Suprapubic skin (tissue), 4 donors: ENCODE measurements at places on chromosomes 16 and 17. TPM values are rescaled to one million over a fixed set of nuclear protein-coding genes. Genes with fewer than 3 reads are reported as not detected.

The SLFN12 gene
- total RNA-seq = 0.62 TPM

The TBC1D3C gene
- not detected for total RNA-seq

The C17orf50 gene
- not detected for total RNA-seq

The MYOCD gene
- 0.70 TPM for total RNA-seq

The COPRS gene
- total RNA-seq = 31.6 TPM

The SULT1A3 gene
- 4.8 TPM for total RNA-seq

The VASN gene
- 10.8 TPM for total RNA-seq

The SLC52A1 gene
- total RNA-seq = 2.2 TPM

The KRT33B gene
- not detected for total RNA-seq

The PSMD3 gene
- total RNA-seq = 118 TPM

DNA sequence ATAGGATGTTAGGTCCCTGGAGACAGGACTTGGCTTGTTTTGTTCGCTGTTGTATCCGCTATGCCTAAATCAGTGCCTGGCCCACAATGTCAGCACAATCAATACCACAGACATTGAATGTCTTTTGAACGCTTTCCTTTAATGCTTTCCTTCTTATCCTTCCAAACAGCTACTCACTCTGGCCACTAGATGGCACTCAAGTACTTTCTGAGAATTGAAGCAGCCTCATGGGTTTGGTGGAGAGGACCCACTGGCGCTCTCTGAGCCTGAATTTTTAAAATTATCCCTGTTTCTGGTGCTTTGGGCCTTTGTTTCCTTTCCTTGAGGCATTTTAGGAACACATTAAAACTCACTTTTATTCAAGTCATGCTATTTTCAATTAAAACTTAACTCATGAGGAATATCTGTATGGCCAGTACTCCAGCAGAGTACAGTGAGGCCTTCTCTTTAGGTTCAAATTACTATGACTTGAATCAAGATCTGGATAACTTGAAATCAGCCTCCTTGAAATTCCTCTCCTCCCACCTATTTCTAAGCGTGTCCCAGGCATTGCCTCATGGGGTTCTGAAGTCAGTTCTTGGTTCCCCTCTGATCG, 3.2 kb upstream of the NLRP1 start:
- peaks cover 42% of the 10 kb centered on the region for H3K4me1 ChIP-seq
- H3K4me3 ChIP-seq = no peak overlapping the region
- no peak for DNase-seq
- no peak overlapping the region for H3K27ac ChIP-seq
- H3K36me3 ChIP-seq = no peaks in the 10 kb centered on the region

DNA sequence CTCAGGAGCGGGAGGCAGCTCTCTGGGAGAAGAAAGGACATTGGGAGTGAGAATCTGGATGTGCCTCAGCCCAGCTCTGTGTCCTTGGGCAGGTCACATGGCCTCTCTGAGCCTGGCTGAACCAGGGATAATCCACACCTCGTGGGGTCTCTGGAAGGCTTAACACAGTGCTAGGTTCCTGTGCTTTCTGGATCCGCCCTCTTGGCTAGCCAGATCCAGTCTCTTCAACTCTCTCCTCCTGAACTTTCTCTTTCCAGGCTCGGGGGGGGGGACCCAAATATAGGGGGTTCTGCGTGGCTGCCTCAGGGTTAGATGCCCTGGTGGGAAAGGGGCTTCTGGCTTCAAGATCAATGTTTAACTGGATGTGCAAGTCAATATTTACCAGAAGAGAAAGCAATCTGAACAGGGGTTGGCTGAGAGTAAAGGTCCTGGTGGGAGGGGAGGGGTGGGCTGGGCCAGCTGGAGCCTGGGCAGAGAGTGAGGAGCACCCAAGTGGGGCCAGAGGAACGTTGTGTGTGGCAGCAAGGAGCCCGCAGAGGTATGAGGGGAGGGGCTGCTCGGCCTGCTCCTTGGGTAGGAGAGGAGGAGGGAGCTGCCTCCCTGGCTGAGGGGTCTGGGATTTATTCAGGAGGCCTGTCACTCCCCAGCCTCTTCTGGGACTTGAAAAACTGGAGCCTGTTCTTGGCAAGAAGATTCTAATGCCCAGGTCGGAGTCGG, at the start of gene SERPINF2:
TSS of gene SERPINF2 (plus strand) at position 501 of the 717 bp plus-strand sequence. CDS start 2,125 bp downstream, outside the sequence.
- no peak within 1 kb of the TSS for H3K4me3 ChIP-seq
- no peaks in the 10 kb centered on the region for H3K27me3 ChIP-seq
- no peak within 1 kb of the TSS for H3K27ac ChIP-seq
- peak; percentile 48 for DNase-seq
- peaks cover 39% of the 10 kb centered on the region for H3K4me1 ChIP-seq

DNA sequence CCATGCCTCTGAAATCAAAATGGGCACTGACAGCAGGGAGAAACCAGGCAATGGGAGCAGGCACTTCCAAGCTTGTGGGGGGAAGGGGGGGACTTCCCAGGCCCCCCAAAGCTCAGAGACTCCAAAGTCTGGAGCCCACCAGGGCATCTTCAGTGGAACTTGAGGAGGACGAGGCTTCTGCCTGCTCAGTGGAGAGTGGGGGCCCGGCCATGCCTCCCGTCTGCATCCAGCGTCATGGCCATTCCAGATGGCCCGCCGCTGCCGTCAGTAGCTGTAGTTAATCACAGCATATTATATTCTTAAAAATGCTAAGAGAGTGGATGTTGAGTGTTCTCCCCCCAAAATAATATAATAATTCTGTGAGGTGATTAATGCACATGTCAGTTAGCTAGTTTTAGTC, 315.2 kb downstream of the KCNJ2 start:
- H3K4me3 ChIP-seq = no peak overlapping the region
- no peaks in the 10 kb centered on the region for H3K27me3 ChIP-seq
- H3K27ac ChIP-seq = no peak overlapping the region
- H3K4me1 ChIP-seq = no peaks in the 10 kb centered on the region
- H3K36me3 ChIP-seq = no peaks in the 10 kb centered on the region
- DNase-seq = no peak

- H3K27ac ChIP-seq = no peak overlapping the region
- DNase-seq = no peak
- H3K36me3 ChIP-seq = no peaks in the 10 kb centered on the region
- no peak overlapping the region for H3K4me3 ChIP-seq
- H3K4me1 ChIP-seq = no peaks in the 10 kb centered on the region
- no peaks in the 10 kb centered on the region for H3K27me3 ChIP-seq
These were observed 1631.0 kb downstream of the CDH8 start for GRCh38 chr16:60405286-60405685.

GRCh38 chr17:43909537-43910231, 2.3 kb upstream of the MPP2 start:
- H3K4me3 ChIP-seq = no peak overlapping the region
- no peak overlapping the region for H3K27ac ChIP-seq
- peaks cover 25% of the 10 kb centered on the region for H3K27me3 ChIP-seq
- no peak for DNase-seq
- H3K36me3 ChIP-seq = no peaks in the 10 kb centered on the region
- H3K4me1 ChIP-seq = peaks cover 29% of the 10 kb centered on the region

DNA sequence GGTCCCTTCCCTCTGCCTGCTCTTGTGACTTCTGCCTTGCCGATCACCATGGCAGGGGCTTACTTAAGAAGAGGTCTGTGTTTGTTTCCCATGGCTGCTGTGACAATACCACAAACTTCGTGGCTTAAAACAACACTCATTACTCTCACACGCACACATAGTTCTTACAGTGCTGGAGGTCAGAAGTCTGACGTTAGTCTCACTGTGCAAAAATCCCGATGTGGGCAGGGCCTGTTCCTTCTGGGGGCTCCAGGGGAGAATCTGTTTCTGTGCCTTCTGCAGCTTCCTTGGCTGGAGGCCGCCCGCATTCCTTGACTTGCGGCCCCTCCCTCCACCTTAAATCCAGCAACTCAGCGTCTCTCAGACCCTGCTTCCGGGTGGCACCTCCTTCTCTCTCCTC, 249.2 kb upstream of the GSE1 start:
- DNase-seq = no peak
- H3K4me3 ChIP-seq = no peak overlapping the region
- peak overlapping the region; percentile 46 for H3K27ac ChIP-seq
- H3K4me1 ChIP-seq = peaks cover 82% of the 10 kb centered on the region

GRCh38 chr17:19533718-19534561, at the start of gene SLC47A1:
TSS of gene SLC47A1 (plus strand) at chr17:19533854. CDS start at chr17:19533940, 86 bp downstream.
- H3K4me1 ChIP-seq = peaks cover 14% of the 10 kb centered on the region
- H3K36me3 ChIP-seq = no peaks in the 10 kb centered on the region
- DNase-seq = no peak
- H3K4me3 ChIP-seq = peak within 1 kb of the TSS; percentile 72
- peaks cover 5% of the 10 kb centered on the region for H3K27me3 ChIP-seq

DNA sequence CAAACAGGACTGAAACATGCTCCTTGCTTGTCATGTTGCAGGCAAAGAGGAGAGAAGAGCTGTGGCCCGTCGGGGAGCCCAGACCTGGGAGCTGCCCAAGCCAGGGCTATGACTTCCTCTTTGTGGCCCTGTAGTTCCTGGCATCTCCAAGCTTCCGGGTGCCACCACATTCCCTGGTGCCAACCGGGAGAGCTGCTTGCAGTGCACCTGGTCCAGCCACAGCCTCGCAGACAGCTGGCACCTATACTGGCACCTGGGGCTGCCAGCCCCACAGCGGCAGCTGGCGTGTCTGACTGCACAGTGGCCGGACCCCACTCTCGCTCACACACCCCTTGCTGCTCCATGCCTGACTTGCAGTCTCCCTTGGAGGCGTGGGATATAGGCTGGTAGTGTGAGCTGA, 37.1 kb upstream of the FOXJ1 start:
- peaks cover 7% of the 10 kb centered on the region for H3K4me1 ChIP-seq
- H3K36me3 ChIP-seq = no peaks in the 10 kb centered on the region
- H3K27me3 ChIP-seq = no peaks in the 10 kb centered on the region

- DNase-seq = no peak
- H3K27me3 ChIP-seq = peaks cover 66% of the 10 kb centered on the region
- no peak overlapping the region for H3K4me3 ChIP-seq
- peaks cover 39% of the 10 kb centered on the region for H3K4me1 ChIP-seq
- no peak overlapping the region for H3K27ac ChIP-seq
- H3K36me3 ChIP-seq = no peaks in the 10 kb centered on the region
These were observed 3.7 kb upstream of the SRCIN1 start for GRCh38 chr17:38609280-38610031.

GRCh38 chr17:55580596-55581133, 69.4 kb upstream of the SMIM36 start:
- H3K27me3 ChIP-seq = no peaks in the 10 kb centered on the region
- no peaks in the 10 kb centered on the region for H3K36me3 ChIP-seq
- peaks cover 18% of the 10 kb centered on the region for H3K4me1 ChIP-seq
- DNase-seq = no peak

DNA sequence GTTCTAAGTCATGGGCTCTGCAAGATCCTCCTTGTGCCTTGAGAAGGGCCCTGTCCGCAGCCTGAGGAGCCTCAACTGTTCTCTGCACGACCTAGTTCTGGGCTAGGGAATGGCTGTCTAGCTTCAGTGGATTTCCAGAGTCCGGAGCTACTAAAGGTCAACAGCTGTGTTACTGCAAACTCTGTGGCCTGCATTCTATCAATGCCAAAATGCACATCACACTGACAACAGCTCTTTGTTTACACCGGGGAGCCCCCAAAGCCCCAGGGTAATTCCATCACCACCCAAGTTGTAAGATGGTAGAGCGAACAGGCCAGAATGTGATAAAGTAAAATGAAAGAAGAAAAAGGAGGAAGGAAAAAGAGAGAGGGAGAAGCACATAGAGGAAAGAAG, 610.2 kb downstream of the MAF start:
- H3K4me3 ChIP-seq = no peak overlapping the region
- H3K27me3 ChIP-seq = no peaks in the 10 kb centered on the region
- no peaks in the 10 kb centered on the region for H3K4me1 ChIP-seq
- DNase-seq = no peak
- H3K27ac ChIP-seq = no peak overlapping the region

DNA sequence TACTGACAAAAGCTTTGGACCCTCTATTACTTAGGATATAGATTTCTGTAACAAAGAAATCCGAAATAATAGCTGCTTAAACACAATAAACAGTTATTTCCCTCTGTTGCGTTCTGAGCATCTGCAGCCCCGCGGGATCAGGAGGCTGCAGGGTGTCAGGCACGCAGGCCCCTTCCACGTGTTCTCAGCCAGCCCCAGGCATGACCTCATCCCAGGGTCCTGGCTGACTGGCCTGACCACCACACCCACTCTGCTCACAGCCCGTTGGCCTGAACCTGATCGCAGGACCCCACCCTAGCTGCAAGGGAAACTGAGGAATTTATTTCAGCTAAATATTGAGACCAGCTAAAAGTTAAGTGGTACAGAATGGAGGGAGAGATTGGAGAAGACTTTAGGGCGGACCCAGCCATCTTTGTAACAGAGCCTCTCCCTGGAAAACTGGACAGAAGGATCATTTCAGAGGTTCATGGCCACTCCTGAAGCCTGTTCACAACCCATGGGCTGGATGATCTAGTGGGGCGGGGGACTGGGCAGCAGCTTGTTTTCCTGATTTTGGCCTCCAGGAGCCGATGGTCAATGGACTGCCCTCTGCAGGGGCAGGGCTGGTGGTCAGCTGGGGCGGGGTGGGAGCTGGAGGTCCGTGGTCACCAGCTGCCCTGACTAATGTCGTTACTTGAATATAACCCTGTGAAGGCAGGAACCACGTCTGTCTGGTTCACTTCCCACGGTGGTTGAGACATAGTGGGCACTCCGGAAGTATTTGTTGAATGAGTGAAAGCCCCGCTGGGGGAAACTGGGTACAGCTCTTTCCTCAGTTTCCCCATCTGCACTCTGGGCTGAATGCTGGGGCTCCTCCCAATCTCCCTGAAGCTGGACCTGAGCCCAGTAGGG, 10.9 kb downstream of the CETP start:
- no peaks in the 10 kb centered on the region for H3K4me1 ChIP-seq
- no peaks in the 10 kb centered on the region for H3K27me3 ChIP-seq
- H3K4me3 ChIP-seq = no peak overlapping the region
- no peaks in the 10 kb centered on the region for H3K36me3 ChIP-seq

- H3K36me3 ChIP-seq = peaks cover 30% of the 10 kb centered on the region
- H3K4me3 ChIP-seq = peak overlapping the region; percentile 89
- no peaks in the 10 kb centered on the region for H3K27me3 ChIP-seq
- peak overlapping the region; percentile 91 for H3K27ac ChIP-seq
- peak; percentile 83 for DNase-seq
These were observed 329 bp downstream of the KPNB1 start for GRCh38 chr17:47649972-47650524.

DNA sequence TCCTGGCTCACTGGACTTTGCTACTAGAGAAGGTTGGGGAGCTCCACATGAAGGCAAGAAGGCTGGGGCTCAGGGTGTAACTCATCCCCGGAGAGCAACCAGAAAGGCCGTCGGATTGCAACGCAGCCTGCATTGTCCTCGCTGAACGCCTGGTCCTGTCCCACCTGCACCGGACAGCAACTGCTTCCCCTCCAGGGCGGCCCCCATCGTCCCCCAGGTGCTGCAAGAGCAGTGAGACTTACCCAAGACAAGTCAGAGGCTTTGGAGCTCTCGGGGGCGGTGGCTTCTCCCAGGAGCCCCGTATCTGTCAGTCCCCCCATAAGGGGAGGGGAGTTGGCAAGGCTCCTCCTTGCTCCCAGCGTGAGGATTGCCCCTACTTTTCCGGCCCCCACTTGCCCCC, 18.4 kb downstream of the METRNL start:
- H3K4me3 ChIP-seq = no peak overlapping the region
- DNase-seq = no peak
- H3K27ac ChIP-seq = peak overlapping the region; percentile 81
- H3K27me3 ChIP-seq = peaks cover 3% of the 10 kb centered on the region
- peaks cover 70% of the 10 kb centered on the region for H3K4me1 ChIP-seq

GRCh38 chr16:54431041-54431996, 144.7 kb upstream of the IRX3 start:
- no peak overlapping the region for H3K4me3 ChIP-seq
- H3K4me1 ChIP-seq = peaks cover 30% of the 10 kb centered on the region
- no peaks in the 10 kb centered on the region for H3K27me3 ChIP-seq
- peak overlapping the region; percentile 22 for H3K27ac ChIP-seq

- peaks cover 43% of the 10 kb centered on the region for H3K4me1 ChIP-seq
- H3K36me3 ChIP-seq = no peaks in the 10 kb centered on the region
- H3K27ac ChIP-seq = peak overlapping the region; percentile 42
- no peaks in the 10 kb centered on the region for H3K27me3 ChIP-seq
- no peak for DNase-seq
These were observed 10.1 kb upstream of the SLC16A5 start for GRCh38 chr17:75077496-75078283.
